ENCODE measurements at places on chromosomes 11 and 22.
A peak's percentile ranks its signal among the peaks of the same experiment; 100 is the strongest.

DNA sequence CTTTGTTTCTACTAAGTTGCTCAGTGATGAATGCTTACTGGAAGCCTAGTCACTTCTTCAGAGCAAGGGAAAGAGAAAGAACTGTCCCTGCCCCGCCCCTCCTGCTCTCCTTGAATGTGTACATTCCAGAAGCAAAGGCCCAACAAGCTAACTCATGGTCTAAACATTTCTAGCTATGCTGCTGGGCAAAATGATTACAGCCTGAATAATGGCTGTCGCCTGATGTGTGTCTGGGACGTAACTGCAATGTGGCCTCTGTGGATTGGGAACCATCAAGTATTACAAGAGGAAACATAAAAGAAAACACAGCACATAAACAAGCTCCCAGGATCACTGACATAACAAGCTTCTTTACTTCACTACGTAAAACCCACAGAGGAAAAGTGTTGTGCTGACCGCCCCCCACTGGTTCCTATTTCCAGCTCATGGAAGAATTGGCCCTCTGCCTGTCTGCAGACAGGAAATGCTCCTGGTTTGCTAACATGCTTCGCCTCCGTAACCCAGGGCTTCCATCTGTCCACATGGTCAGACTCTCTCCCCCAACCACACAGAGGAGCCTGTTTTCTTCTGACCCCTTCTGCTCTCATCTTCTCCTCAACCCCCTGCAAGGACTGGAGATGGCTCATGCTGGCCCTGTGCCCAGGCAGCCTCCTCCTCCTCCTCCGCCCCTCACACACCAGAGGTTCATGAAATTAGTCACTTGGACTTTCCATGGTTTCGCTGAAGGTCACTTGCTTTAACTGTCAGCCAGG is 187.2 kb downstream of the MAML2 start:
- peak; percentile 86 for DNase-seq

- DNase-seq: no peak
Measured at GRCh38 chr22:21076912-21077625, 31.3 kb downstream of the LRRC74B start.

GRCh38 chr11:111549196-111549868 is 8.8 kb downstream of the LAYN start:
- no peak for DNase-seq

DNA sequence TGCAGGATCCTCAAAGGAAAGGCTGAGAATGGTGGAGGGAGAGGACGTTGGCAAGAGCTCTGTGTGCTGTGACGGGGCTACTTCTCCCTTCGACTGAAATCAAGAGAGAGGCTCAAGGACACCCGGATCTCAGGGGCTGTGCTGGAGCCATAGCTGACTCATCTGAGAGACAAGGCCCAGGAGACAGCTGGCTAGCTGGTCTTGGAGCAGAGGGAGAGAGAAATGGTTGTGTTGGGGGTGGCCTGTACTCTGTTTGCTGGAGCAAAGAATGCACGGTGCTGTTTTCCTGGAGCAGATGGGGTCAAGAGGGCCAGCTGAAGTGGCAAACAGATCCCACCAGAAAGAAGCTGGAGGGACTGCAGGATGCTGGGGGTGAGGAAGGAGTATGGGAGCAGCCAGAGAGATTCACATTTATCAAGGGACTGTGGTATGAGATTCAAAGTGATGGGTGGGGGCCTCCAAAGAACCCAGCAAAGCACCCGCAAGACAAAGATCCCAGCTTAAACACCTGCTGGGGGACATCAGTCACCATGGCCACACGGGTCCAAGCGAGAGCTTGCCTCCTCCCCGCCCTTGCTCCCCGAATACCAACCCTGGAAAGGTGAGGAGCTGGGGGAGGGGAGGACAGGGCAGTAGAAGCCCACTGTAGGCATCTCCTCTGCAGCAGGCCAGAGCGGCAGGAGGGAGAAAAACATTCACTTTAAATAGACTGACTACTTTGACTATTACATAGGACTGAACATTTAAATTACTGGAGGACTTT is 40.8 kb downstream of the MAP6 start:
- no peak for DNase-seq

- no peak for DNase-seq
Measured at GRCh38 chr11:120528749-120529148, 17.2 kb downstream of the GRIK4 start.
